Mesenteric fat pad (tissue), 1 donor: ENCODE measurements at places on chromosomes 3 and 15. TPM values are rescaled to one million over a fixed set of nuclear protein-coding genes. Genes with fewer than 3 reads are reported as not detected.

Gene NLGN1
- total RNA-seq, result 6.5 TPM

Gene HGD
- total RNA-seq, result 0.80 TPM

DNA sequence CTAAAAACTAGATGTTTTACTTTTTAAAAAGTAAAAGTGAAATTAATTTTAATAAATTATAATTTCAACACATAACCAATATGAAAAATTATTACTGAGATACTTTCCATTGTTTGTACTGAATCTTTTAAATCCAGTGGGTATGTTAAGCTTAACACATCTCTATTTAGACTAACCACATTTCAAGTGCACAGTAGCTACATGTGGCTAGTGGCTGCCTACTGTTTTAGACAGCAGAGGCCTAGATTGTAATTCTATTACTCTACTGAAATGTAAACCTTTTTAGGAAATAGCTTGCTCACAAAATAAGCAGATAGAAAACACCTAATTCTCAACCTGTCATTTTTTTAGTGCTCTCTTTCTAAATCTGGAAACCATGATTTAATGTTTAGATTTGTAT is 4.9 kb downstream of the TCAIM start:
- no peak for DNase-seq

- no peak for DNase-seq
Observed at GRCh38 chr3:15453501-15453900, 26.1 kb downstream of the EAF1 start.

- no peak for DNase-seq
Observed at GRCh38 chr15:70024521-70024920, 73.2 kb downstream of the TLE3 start.

DNA sequence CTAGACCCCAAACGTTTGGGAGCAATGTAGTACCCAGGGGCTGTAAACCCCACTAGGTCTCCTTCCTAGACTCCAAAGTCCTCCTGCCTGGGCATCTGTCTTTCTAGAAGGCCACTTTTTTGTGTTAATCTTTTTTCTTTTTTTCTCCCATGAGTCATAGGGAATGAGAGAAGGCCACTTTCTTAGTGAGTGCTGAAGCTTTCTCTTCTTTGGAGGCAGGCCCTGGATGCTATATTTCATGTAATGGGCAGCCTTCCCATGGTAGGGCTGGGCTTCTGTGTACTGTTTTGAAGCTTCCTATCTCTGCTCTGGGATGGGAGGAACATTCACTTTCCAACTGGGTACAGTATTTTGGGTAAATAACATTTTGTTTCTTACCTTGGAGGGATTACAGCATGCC is 15.2 kb upstream of the RTP2 start:
- no peak for DNase-seq

GRCh38 chr3:5122741-5123706 is 932 bp downstream of the ARL8B start:
- DNase-seq, result peak; percentile 67

DNA sequence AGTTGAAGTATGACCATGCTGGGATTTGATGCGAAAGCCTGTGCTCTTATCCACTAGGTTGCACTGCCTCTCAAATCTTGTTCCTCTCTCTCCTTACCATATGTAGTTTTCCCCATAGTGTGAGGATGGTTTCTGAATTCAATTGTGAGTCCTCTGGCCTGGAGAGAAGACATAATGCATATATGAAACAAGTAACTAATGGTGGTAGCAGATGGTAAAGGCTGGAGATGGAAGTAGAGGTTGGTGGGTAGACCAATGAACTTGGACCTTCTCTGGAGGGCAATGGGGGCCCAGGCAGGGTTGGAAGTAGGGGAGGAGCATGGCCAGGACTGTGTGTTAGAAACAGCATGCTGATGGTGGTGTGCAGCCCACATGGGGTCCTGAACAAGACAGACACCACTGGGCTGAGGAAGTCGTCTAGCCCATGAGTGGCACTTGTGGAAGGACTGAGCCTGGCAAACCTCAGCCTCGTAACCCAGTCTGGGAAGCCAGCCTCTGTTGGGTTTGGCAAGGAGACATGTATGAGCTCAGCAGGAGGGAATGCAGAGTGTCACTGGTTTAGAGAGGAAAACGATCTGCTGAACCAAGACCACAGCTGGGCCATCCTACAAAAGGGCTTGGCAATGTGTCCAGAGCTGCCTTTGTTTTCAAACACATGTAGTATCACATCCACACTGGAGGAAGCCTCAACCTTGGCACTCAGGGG is 18.5 kb upstream of the LMCD1 start:
- DNase-seq, result no peak

GRCh38 chr3:190892395-190892902 is 30.0 kb upstream of the GMNC start:
- no peak for DNase-seq

DNA sequence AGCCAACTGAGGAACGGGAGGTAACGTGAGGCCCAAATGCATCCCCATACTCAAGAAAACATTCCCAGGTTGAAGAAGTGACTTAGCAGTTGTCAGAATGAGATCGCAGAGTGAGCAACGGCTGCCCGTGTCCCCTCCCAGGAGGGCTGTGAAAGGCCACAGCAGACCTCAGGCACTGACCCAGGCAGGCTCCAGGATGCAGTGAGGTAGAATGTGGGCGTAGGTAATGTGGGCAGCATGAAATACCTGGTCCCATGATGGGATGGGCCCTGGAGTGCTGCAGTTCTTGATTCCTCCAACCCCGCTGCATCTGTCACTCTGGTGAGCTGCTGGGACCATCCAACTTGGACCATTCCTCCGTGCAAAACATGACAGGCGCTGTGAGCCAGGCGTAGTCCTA is 74.8 kb downstream of the NSMCE3 start:
- no peak for DNase-seq

DNA sequence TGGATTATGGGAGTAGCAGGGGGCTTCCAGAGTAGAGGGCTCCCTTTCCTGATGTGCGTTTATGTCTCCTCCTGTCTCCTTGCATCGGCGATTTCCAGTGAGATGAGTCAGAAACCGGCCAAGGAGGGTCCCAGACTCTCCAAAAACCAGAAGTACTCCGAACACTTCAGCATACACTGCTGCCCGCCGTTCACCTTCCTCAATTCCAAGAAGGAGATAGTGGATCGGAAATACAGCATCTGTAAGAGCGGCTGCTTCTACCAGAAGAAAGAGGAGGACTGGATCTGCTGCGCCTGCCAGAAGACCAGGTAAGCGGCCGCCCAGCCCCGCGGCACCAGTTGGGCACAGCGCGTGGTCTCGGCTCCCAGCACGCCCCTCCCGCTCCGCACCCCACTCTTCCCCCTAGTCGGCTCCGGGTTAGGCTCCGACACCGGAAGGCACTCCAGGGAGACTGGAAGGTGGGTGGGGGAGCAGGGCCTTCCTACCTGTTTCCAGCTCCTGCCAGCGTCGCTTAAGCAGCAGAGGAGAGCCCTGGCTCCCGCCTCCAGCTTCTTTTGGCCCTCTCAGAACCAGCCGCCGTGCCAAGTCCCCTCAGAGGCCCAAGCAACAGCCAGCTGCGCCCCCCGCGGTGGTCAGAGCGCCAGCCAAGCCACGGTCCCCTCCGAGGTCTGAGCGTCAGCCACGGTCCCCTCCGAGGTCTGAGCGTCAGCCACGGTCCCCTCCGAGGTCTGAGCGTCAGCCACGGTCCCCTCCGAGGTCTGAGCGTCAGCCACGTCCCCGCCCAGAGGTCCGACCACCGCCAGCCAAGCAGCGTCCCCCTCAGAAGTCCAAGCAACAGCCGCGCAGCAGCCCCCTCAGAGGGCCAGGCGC is 34.7 kb downstream of the MOBP start:
- no peak for DNase-seq

DNA sequence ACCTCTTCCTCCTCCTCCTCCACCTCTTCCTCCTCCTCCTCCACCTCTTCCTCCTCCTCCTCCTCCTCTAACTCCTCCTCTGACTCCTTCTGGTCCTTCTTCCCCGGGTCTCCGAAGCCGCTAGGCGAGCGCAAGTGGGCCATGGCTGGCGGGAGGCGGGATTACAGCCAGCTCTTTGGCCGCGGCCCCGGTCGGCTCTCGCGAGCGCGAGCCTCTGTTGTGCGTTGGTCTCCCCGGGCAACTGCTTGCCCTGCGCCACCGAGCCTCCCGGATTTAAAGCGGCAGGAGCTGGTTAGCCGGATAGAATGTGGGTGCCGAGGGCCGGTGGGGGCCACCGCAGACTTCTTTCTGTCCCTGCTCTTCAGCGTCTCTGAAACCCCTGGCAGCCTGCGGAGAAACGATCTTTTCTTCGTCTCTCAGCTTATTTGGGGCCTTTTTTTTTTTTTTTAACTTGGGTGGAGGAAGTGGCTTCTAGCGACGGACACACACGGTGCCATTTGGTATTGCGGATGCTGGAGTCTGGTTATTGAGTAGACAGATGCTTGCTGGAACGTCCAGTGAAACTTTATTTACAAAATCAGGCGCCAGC is at the start of gene ERICH6:
TSS of gene ERICH6 (minus strand) at position 165 of the 589 bp plus-strand sequence. CDS start at position 143, 22 bp downstream.
- DNase-seq, result peak; percentile 97

- no peak for DNase-seq
Observed at GRCh38 chr3:107028086-107028485, 349.2 kb upstream of the CCDC54 start.
